ENCODE measurements at places on chromosomes 4 and X.

DNA sequence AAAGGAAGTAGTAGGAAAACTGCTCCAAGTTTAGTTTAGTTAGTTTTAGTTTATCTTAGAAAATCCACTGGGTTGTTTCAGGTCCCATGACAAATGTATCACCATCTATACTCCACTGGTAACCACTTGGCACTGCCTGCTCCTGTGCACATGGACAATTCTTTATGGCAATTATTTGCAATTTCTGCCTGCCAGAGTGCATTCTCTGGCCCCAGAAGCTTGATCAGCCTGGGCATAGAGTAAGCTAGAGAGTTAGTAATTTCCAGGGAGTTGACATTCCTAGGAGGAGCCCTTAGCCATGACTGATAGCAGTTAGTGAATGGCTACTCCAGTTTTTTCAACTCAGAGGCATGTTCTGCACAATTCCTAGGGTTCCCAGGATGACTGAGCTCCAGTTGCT is 203.2 kb upstream of the FGF13 start:
- DNase-seq: no peak

- no peak for DNase-seq
Measured at GRCh38 chr4:182576601-182577289, 333.5 kb downstream of the TENM3 start.

- DNase-seq: no peak
Measured at GRCh38 chrX:16772460-16772859, 13.8 kb upstream of the TXLNG start.

- DNase-seq: no peak
Measured at GRCh38 chrX:78213331-78213730, 73.9 kb upstream of the TAF9B start.

DNA sequence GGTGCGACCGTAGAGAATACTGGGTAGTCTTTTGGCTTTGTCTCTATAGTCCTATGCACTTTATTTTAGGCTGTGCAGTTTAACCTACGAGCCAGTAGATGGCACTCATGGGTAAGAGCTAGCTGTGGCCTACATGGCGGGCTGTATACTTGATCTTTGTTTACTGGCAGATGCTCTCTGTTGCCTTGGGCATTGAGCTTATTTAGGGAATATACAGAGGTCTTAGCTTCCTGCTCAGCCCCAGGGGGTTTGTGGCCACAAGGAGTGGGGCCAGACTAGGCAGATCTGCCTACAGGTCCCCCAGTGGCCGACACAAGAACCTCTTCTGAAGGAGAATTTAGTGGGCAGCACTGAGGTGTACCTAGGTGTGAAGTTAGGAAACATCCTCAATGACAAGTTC is 227.6 kb upstream of the HDX start:
- DNase-seq: no peak

Data from effector CD8-positive, alpha-beta T cell (primary cell).